Germinal center (tissue), 1 donor: ENCODE measurements at places on chromosomes 7 and 10.

GRCh38 chr10:103069453-103070331, 123.4 kb downstream of the NT5C2 start:
- DNase-seq: peak; percentile 64

- no peak for DNase-seq
Observed at GRCh38 chr7:42926204-42926603, 5.8 kb downstream of the PSMA2 start.

DNA sequence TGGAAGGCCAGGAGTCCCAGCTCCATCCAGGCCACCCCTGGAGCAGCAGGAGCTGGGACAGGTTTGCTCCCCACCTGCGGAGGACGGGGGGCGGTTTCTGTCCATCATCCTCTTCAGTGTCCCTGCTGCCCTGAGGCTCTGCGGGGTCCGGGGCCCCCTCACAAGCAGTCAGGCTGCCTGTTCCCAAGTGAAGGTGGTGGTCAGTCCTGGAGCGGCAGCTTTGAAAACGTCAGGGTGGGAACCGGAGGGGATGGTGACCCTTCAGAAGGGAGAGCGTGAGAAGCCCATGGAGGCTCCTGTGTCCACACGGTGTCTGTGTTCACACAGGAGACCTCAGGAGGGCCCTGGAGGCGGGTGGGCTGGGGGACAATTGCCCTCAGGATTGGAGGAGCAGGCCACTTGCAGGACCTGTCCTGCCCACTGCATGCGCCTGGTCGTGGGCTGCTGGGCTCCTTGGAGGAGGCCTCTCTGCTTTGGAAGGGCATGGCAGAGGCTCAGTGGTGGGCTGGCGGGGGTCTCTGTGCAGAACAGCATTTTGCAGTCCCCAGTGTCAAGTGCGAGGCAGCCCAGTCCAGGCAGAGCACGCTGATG, 49.3 kb upstream of the INPP5A start:
- no peak for DNase-seq

- DNase-seq: no peak
Observed at GRCh38 chr10:103677486-103678177, 177.7 kb downstream of the SH3PXD2A start.

DNA sequence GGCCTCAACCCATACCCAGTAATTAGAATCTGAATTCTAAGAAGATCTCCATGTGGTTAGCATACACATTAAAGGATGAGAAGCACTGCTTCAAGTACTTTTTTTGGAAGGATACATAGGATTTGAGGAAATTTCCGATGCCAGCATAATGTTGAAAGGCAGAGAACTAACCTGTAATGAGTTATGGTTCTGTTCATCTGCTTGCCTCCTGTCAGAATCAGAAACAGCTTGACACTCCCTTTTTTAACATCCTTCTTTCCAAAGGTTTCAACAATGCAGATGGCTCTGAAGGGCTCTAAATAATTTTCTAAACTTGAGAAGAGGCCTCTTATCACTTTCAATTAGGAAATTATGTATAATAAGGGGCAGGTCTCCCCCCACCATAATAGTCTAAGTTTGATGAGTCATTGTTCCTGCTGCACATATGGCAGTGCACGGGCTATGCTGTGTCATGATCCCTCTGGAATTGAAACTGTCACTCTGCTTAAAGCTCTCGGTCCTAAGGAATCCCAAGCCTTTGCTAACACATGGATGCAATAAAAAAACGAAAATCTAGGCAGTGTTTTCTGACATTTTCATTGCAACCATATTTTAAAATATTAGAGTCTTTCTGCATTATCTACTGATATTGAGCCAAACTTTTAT, 291.2 kb upstream of the FZD1 start:
- no peak for DNase-seq

GRCh38 chr10:104340111-104340526, 1.9 kb upstream of the ITPRIP start:
- DNase-seq: no peak

DNA sequence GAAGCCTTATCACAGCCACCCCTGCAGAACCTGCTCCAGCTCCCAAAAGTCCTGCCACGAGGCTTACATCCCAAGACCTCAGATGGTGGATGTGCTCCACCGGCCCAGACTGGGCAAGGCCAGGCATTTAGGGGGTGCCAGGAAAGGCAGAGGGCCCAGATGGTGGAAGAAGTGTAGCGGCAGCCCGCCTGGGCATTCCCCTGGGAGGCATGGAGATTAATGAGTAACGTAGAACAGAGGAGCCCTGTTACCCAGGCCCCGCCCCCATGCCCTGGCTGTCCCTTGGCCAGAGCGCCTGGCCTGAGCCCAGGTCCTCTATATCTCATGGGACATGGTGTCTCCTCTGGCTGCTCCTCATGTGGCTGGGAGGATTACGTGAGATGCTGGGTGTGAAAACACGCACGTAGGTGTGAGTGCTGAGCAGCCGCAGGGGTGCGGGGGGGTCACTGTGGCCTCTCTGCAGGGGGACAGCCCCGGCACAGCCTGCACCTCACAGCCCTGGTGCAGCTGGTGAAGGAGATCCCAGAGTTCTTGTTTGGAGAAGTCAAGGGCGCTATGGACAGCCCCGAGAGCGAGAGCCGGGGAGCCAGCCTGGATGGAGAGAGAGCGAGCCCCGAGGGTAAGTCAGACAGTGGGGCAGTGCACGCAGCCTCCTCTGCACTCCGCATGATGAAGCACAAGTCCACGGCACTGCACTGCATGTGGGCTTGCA, 52.9 kb downstream of the ZNF467 start:
- DNase-seq: no peak

DNA sequence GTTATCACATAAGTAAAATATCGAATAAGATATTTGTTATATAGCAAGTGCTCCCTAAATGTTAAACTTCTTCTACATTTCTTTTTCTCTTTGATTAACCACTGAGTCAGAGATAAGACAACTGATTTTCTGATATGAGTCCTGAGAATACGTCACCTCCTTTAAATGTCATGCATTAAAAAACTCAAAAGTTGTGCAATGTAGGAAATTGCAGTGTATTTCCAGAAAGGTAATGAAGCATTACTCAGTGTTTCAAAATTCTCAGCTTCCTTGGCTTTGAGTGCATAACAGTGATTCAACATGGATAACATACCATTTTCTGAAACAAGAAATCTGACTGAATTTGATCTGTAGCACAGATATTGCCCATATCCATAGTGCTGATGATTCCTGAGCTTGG, 155.8 kb downstream of the BMPER start:
- no peak for DNase-seq

DNA sequence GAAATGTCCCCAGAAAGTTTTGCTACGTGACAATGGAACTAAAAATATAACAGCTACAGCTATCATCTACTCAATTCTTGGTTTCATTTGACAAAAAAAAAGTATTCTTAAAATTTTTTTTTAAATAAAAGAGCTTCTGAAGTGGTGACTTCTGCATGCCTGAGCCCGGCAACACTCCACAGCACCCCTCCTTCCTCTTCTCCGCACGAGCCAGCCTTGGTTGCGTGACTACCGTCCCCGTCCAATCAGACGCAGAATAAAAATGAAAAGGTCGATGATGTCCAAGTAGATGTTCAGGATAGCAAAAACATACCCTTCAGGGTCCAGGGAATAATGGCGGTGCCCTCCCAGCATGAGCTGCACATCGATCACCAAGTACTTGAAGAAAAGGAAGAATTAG, 34.5 kb upstream of the GATAD1 start:
- DNase-seq: no peak

- DNase-seq: no peak
Observed at GRCh38 chr10:31124852-31125251, 93.2 kb upstream of the ZNF438 start.

DNA sequence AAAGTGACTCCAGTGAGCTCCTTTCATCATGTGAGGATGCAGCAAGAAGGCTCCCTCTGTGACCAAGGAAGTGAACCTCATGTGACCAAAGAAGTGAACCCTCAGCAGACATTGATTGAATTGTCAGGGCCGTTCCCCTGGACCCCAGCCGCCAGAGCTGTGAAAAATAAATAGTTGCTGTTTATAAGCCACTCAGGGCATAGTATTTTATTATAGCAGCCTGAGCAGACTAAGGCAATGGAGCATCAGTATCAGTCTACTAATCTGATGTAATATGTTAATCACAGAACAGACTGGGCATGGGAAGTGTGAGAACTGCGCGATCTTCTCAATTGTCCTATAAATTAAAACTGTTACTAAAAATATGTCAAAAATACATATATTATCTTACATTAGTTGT, 384.5 kb upstream of the PRKCQ start:
- DNase-seq: no peak

DNA sequence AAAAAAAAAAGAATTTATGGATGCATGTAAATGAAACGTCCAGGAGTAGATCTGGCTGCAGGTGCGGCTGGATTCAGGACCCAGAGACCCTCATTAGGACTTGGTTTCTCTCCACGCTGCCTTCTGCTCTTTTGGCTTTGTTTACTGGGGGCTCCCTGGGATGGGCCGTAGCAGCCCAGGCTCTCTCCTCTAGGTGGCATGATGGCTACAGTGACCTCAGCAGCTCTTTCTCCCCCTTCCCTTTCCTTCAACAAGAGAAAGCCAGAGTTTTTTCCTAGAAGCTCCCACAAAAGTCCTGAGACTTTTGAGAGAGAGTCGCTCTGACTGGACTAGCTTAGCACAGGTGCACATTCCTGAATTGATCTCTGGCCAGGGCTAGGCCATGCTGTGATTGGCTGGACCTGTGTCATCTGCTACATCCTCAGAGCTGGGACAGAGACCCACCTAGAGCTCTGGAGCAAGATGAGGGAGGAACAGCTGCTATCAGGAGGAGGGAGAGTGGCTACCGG, 67.8 kb upstream of the PDCD4 start:
- DNase-seq: peak; percentile 61

DNA sequence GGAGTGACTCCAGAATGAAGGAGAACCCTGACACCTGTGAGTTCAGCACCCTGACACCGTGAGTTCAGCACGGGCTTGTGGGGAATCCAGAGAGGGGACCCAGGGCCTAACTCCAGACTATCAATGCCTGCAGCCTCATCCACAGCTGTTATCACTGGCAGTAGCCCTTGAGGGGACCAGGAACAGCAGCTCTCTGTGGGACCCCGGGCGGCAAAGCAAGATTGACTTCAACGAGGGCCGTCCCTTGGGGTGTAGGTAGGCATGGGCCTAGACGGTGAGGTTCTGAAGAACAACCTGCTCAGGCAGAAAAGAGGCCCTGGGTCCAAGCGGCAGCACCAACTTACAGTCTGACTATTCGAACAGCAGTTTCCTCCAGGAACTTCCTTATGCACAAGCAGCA, 8.9 kb downstream of the GRID1 start:
- no peak for DNase-seq

DNA sequence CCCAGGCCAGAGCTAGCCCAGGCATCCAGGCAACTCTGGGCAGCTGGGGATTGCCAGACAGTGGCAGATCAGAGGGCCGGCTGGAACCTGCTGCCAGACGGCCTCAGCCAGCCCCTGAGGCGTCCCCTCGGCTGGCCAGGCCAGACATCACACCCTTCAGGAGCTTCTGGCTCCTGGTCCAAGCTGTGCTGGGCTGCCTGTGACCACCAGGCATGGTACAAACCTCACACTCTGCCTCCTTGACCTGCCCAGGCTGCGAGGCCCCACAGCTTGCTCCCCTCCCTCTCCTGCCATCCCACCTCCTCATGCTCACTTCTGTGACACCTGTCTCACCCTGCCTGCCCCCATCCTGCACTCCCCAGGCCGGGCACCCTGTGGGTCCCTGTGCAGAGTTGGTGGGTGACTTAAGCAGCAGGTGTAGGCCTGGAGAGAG, 5.7 kb downstream of the DEPP1 start:
- DNase-seq: no peak

- peak; percentile 3 for DNase-seq
Observed at GRCh38 chr7:80135309-80136104, 876 bp downstream of the GNAI1 start.

DNA sequence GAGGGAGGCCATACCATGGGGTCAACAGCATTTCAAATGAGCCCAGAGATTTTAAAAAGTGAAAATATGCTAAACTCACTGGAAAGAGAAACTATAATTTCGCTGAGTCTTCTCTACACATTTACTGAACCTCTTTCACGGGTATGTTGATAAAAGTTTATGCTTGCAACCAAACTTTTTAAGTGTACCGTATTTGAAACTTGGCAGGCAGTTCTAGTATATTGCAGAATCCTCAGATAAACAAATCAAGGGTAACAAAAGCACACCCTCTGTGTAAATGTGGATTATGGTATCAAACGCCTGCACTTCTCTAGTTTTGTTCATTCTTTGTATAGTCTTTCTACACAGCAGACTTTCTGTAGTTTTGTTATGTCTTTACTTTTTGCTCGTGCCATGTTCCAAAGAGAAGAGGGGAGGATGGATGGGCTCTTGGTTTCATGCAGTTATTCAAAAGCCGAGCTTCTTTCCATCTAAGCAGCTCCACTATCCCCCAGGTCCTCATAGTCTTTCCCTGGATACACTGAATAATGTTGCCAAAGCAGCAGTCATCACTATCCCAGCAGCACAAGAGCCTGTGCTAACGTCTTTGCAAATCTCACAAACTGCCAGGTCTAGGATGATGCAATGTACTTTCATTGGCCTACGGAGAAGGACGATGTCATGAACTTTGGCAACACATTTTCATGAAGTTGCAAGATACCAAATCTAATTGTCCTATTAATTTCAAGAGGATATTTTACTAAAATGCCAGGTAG, 131.2 kb downstream of the MPP7 start:
- DNase-seq: no peak

- DNase-seq: no peak
Observed at GRCh38 chr10:98963608-98964007, 272.0 kb downstream of the HPSE2 start.

GRCh38 chr10:29535012-29535777, 99.6 kb downstream of the SVIL start:
- no peak for DNase-seq

DNA sequence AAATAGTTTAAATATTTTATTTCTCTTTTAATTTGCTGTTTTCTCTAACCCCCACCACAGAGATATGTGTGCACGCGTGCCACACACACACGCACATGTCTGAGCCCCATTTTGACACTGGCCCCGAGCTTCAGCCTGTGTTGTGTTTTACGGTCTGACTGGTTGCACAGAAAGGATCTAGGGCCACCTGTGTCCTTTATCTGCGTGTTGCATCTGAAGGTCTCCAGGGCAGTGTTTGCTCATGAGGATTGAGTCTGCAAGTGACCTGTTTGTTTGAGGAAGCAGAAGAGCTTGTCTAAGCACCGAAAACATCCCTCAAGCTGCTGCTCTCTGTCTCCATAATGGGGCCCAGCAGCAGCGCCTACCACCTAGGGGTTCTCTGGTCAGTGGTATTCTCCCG, 266.4 kb upstream of the LYZL1 start:
- no peak for DNase-seq
